Posterior vena cava (tissue), 2 donors: ENCODE measurements at places on chromosomes 1 and 21.

DNA sequence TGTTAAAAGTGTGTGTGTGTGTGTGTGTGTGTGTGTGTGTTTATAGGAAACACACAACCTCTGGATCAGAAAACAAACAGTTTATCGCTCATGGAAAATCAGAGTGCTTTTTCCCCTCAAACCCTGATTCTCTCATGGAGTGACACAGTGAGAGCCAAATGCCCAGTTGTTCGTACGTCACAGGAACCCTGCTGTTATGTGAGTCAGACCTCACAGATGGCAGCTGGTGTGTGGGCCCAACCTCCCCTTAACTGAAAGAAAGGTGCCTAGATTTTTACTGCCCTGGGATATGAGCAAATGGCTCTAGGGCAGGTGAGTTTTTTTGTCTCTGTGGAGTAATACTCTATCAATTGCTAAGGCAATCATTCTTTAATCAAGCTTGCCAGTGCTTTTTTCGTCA, 1788.1 kb downstream of the BRINP3 start:
- no peak for DNase-seq

DNA sequence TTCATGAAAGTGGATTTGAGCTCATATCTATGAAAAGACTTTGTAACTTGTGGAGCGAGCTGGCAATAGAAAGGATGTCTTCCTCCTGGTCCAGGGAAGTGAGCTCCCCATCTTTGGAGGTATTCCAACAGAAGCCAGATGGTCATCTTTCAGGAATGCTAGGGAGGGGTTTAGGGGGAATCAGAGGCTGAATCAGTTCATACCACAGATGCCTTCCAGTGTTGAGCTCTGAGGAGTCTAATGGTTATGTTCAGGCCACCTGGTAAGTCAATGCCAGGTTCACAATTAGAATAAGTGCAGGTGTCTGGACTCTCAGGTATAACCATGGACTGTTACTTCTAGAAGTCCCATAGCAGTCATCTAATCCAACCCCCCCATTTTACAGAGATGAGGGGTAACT, 119.1 kb downstream of the ACTL8 start:
- no peak for DNase-seq

GRCh38 chr1:20416706-20417105, 69.3 kb downstream of the CAMK2N1 start:
- DNase-seq: no peak

DNA sequence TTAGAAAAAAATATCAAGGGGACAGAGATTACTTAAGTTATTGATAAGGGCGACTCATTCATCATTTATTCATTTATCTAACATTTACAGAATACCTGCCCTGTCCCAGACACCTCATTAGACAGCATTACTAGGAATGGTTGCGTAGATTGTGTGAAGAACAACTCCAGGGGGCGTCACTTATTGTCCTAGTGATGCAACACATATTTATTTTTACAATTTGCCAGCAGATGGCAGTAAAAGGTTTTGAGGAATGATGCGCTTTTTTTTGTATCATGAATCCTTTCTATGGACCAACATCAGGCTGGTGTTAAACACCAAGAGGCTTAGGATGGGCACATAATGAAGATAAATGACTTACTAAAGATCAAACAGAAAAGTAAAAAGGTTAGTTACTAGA, 5.5 kb downstream of the NCAM2 start:
- no peak for DNase-seq

- DNase-seq: no peak
Measured at GRCh38 chr1:66339944-66340343, 194.0 kb upstream of the SGIP1 start.

DNA sequence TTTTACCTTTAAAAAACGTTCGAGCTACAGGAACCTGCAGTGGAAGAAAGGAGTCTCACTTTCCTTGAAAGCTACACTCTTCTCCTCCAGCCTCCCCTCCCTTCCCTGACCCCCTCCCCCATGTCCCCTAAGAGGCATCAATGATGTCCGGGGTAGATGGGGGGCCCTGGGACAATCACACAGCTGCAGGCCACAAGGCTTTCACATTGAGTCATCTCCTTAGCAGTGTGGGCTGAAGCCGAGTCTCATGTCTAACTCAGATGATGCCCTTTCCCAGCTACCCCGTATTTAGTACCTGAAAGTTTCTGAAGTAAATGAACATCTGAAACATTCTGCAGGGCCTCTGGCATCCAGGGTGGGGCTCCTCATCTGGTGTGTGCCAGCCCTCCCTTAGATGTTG, 6.3 kb upstream of the GPR25 start:
- DNase-seq: no peak

DNA sequence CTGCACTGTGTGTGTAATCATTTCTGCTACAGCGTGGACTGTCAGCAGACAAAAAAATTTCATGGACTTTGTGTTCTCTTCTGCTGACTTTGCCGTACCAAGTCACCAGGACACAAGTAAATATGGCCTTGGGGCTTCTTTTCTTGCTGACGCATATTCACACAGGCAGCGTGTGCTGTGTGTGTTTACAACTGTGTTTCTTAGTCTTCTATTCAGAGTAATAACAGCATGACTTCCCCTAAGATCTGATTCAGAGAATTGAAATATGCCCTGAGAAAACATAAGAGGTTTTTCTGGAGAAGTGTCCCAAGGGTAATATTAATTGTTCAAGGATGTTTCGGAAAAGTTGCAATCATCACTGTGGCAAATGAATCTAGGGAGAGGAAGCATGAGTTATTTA, 47.1 kb upstream of the DYNLT5 start:
- no peak for DNase-seq

DNA sequence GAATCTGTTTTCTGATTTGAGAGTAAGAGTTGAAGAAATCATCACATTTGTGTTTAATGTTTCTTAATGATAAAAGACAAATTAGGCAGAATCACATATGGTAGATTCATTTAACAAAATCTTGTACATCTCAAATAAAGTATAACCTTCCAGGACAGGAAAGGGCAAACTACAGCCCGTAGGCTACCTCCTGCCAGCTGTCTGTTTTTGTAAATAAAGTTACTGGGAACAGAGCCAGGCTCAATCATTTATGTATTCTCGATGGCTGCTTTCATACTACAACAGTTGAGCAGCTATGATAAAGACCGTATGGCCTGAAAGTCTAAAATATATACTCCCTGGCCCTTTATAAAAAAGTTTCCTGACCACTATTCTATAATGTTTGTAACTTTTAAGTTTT, 204.1 kb downstream of the COL24A1 start:
- no peak for DNase-seq

- no peak for DNase-seq
Measured at GRCh38 chr1:76018045-76018444, 56.5 kb upstream of the ST6GALNAC3 start.

- peak; percentile 87 for DNase-seq
Measured at GRCh38 chr1:33986390-33987095, 122.7 kb downstream of the HMGB4 start.

GRCh38 chr1:94921977-94922376, 4.9 kb downstream of the CNN3 start:
- no peak for DNase-seq

- no peak for DNase-seq
Measured at GRCh38 chr1:237671262-237671661, 219.5 kb downstream of the ZP4 start.

- DNase-seq: no peak
Measured at GRCh38 chr1:230808281-230808872, 59.9 kb downstream of the C1orf198 start.

- DNase-seq: peak; percentile 89
Measured at GRCh38 chr21:43611598-43612369, 47.5 kb downstream of the HSF2BP start.

DNA sequence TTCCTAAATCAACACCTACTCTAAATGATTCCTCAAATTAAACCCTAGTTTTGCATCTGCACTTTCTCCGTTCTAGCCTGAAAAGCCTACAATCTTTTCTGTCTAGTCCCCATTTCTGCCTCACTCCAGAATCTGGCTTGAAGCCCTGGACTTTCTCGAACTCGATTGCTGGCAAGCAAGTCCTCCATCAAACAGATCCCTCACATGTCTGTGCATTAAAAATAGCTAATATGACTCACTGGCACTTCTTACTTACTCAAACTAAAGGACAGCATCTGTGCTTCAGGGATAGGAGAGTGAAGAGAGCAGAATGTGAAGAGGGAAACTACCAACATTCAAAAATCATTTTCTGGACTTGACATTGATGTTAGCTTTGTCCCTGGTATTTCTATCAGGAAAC, 51.8 kb upstream of the CXADR start:
- no peak for DNase-seq

DNA sequence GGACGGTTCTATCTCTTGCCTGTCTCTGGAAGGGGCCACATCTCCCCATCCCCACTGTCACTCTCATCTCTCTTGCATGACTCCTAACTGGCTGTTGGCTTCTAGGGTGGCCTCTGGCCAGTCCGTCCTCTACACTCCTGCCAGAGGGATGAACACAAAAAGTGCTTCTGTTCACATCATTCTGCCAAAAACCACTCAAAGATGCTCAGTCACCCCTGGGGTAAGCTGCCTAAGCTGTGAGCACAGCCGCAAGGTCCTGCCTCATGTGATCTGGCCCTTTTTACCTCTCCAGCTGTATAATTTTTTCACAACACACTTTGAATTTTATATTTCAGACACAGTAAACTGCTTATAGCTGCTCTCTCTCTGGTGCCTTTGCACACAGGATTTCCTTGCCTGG, 97.6 kb upstream of the CD34 start:
- DNase-seq: no peak

DNA sequence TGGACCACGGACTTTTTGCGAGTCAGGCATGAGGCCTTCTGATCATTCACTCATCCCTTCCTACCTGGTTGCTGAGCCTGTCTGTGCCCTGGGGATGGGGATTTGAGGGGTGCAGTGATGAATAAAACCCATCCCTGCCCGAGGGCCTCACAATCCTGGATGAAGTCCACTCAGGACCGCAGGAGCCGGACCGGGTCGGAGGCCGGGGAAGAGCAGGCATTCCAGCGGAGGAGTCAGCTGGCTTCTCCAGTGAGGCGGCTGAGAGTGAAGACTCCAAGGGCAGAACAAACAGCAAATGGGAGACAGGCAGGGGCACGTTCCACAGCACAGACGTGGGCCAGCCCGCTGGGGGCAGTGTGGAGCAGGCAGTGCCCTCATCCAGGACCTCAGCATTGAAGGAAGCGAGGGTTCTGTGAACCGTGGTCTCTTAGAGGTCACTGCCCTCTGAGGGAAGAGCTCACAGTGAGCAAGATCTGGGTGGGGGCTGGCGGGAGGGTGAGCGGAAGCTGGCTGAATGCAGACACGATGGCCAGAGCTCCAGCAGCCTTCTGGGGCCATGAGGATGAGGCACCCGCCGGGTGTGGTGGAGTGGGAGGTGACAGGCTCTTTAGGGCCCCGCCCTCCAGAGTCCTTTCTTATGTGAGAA, 10.9 kb upstream of the LRRC3 start:
- peak; percentile 72 for DNase-seq

DNA sequence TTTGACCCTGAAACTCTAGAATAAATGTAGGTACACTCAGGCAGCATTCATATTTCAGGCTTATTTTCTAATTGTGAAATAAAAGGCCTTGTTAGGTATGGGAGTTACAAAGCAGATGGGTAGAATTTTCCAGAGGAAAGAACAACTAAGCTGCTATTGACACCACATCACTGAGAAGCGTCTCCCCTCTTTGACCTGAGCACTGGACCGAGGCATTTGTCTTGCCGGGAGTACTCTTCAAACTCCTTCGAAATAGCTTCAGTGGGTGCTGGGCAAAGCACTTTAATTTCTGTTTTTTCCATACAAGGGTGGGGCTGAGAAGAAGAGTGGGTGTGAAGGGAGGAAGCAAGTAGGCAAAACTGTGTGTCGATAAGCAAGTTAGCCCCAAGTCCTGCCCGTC, 36.4 kb downstream of the ABCA4 start:
- no peak for DNase-seq

DNA sequence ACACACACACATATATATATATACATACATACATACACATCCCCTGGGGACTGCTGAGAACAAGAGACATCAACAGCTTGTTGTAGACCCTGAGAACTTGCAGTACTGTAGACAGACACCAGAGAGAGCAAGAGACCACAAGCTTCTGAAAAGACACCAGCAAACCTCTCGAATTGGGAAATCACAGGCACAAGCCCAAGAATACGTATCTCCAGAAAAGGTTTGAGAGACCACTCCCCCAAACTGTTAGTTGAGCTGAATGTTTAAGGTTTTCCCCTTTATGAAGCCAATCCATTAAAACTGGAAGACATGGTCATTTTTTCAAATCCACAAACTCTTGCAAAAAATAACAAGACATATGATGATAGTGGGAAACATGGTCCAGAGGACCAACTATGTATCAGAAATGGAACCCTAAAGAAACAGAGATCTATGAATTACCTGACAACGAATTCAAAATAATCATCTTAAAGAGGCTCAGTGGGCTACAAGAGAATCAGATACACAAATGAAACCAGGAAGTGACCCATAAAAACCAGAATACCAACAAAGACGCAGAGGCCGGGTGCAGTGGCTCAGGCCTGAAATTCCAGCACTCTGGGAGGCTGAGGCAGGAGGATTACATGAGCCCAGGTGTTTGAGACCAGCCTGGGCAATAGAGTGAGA, 45.1 kb downstream of the SLC2A1 start:
- no peak for DNase-seq

GRCh38 chr1:243323491-243323890, 67.7 kb downstream of the SDCCAG8 start:
- no peak for DNase-seq

- DNase-seq: peak; percentile 83
Measured at GRCh38 chr1:156118177-156118868, 3.8 kb downstream of the LMNA start.
